ENCODE measurements at places on chromosomes 7 and 10.

DNA sequence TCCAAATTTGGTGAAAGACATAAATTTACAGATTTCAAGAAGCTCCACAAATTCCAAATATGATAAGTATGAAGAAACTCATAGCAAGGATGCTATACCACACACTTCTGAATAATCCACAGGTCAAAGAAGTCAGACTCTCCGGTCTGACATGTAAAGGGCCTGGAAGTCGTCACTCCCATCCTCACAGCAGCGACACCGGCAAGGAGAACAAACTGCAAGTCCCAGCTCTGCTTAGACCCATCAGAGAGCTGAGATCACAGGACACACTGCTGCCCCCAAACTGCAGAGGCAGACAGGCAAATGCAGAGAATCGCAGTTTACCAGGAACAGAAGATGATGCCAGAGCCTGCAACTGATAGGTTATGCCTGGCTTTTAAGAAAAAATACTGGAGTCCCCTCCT, 62.0 kb downstream of the AMZ1 start:
- no peak for DNase-seq

DNA sequence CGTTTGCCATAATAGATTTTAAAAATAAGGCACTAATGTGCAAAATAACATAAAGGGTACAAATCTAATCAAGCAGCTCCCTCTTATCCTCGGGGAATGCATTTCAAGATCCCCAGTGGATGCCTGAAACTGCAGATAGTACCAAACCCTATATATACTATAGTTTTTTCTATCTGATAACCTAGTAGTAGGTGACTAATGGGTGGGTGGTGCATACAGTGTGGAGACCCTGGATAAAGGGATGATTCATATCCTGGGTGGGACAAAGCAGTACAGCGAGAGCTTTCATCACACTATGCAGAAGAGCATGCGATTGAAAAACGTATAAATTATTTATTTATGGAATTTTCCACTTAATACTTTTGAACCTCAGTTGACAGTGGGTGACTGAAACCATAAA, 464.5 kb downstream of the GRID1 start:
- DNase-seq: peak; percentile 67

GRCh38 chr7:140512317-140513000, 33.2 kb upstream of the MKRN1 start:
- no peak for DNase-seq

DNA sequence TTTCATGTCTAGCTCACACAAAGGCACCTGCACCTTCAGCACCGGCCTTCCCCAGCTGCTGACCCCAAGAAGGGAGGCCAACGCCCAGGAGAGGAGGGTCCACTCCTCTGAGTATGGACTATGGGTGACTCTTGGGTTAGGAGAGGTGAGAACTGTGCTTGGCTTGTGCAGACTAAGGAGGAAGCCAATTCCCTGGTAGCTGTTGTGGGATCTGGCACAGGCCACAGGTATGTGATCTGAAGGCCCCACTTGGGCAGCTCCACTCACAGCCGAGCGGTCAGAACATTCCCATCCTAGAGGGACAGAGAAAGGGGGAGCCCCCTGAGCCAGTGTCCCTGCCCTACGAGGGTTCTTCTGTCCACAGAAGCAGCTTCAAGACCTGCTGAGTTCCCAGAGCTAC, 52.8 kb upstream of the FIGNL1 start:
- no peak for DNase-seq

GRCh38 chr7:137682596-137682995, 164.2 kb downstream of the DGKI start:
- DNase-seq: peak; percentile 60

- DNase-seq: no peak
Measured at GRCh38 chr7:74329225-74329624, 40.0 kb downstream of the CLIP2 start.

DNA sequence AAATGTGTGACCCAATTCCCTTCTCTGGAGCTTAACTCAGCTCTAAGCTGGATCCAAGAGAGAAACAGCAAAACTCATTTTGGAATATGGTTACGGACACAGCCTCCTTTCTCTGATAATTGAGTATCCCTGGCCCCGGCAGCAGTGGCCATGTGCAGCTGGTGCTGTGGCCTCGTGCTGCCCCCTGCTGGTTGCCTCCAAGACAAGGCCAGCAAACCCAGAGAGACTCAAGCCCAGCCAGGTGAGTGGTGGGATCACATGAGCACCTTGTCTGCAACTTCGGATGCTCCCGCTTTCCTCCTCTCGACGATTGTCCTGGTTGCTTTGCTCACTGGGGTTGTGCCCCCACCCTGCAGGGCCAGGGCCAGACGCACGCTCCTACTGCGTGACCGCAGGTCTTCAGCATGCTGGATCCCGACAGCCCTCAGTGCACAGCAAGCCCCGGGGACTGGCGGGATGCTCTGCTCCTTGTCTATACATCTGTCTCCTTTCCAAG, 19.4 kb downstream of the SFTPD start:
- peak; percentile 61 for DNase-seq

DNA sequence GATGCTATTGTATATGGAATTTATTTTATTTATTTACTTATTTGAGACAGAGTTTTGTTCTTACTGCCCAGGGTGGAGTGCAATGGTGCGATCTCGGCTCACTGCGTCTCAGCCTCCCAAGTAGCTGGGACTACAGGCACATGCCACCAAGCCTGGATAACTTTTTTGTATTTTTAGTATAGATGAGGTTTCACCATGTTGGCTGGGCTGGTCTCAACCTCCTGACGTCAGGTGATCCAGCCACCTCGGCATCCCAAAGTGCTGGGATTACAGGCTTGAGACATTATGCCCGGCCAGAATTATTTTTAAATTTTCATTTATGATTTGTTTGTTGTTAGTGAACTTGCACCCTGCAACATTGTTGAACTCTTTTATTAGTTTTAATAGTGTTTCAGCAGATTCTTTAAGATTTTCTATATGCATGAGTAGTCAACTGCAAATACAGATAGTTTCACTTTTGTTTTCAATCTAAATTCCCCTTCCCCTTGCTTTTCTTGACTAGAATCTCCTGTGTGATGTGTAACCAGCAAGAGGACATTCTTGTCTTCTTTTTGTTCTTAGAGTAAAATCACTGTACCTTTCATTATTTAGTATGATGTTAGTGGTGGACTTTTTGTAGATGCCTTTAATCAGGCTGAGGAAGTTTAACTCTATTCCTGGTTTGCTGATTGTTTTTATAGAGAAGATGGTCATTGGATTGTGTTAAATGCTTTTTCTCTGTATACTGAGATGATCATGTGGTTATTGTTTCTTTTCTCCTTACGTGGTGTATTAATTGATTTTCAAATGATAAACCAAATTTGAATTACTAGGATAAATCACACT, 27.8 kb downstream of the ZNF33A start:
- no peak for DNase-seq

DNA sequence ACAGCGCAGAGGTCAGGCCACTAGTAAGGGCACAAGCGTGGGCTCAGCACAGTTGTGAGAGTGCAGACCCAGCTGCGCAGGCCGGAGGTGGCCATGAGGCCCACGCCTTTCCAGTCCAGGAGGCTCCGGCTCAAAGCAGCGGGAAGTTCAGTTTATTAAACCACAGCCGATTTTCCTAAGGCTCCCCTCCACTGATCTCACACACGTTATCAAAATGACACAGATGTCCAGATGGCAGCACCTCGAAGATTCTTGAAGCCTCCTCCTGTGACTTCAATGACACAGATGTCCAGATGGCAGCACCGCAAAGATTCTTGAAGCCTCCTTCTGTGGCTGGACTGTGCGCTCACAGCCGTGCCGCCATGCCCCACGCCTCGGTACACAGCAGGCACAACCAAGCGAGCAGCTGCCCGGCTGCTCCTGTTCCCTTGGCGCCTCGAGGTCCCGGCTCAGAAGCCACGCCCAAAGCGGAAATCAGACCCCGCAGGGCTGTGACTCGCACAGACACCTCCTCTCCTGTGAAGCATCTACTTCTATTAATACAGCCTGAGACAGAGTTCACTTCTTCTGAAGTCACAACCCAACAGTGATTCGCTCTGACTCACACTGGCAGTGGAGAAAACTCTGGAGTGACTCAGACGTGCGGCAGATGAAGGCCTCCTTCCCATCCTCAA, 122.7 kb downstream of the MAD1L1 start:
- DNase-seq: peak; percentile 96

- no peak for DNase-seq
Measured at GRCh38 chr7:3089493-3089892, 45.8 kb upstream of the CARD11 start.

- DNase-seq: peak; percentile 46
Measured at GRCh38 chr10:112115781-112116385, 67.7 kb downstream of the GPAM start.

DNA sequence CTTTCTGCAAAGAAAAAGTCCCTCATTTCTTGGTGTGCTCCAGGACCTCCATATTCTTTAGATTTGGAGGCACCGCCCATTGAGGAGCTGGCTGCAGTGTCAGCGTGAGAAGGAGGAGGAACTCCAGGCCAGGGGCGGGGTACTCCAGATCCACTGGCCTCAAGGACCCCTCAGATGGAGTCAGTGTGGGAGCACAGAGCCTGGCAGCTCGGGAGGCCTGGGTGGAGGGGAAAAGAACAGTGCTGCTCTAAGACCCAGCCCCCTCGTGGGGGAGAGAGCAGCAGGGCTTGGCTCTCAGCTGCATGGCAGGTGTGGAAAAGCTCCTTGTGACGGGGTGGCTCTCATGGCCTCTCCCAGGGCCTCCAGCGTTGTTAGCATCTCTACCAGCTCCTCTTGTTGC, 70.5 kb downstream of the ITGB1 start:
- no peak for DNase-seq

- DNase-seq: peak; percentile 40
Measured at GRCh38 chr10:5949009-5949759, 28.2 kb downstream of the IL15RA start.
